ENCODE measurements at places on chromosomes 12 and 14.

DNA sequence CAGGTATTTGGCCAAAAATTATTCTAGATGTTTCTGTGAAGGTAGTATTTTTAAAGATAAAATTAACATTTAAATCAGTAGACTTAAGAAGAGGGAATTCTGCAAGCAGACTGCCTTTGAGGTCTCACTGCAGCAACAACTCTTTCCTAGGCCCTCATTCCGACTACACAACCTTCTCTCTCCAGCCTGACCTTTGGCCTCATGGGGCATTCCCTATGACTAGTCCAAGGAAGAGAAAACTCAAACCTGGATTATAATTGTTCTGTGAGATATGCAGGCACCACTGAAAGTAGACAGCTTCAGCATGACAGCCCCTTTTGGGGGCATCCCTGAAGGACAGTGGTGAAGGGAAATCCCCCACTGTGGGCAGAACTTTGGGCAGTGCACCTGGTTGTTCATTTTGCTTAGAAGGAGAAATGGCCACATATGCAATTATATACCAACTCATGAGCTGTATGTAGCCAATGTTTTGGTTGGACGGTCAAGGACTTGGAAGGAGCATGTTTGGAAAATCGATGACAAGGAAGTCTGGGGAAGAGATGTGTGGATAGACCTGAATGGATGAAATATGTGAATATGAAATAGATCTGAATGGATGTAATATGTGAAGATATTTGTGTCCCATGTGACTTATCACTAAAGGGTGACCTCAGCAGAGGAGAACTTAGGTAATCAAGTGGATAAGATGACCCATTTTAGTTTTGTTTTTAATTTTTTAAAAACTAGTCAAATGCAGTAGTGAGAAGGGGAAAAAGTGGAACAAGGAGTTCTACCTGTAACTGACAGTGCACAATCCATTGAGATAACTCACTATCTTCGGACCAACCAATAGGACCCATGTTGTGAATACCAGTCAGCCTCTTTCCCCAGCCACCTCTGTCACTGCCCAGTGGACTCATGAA, 233.3 kb upstream of the FOXN3 start:
- DNase-seq, result no peak

- no peak for DNase-seq
These were observed 24.8 kb downstream of the GPR68 start for GRCh38 chr14:91219517-91220389.

GRCh38 chr12:48818831-48819590, 715 bp downstream of the CACNB3 start:
- peak; percentile 22 for DNase-seq

DNA sequence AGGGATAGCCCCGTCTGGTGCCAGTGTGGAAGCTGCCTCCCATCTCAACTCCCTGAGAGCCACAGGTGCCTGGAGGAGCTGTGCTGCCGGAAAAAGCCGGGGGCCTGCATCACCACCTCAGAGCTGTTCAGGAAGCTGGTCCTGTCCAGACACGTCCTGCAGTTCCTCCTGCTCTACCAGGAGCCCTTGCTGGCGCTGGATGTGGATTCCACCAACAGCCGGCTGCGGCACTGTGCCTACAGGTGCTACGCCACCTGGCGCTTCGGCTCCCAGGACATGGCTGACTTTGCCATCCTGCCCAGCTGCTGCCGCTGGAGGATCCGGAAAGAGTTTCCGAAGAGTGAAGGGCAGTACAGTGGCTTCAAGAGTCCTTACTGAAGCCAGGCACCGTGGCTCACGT, 25.5 kb upstream of the P2RX4 start:
- DNase-seq, result no peak
